ENCODE measurements at places on chromosomes 3 and 15.
A peak's percentile ranks its signal among the peaks of the same experiment; 100 is the strongest.

DNA sequence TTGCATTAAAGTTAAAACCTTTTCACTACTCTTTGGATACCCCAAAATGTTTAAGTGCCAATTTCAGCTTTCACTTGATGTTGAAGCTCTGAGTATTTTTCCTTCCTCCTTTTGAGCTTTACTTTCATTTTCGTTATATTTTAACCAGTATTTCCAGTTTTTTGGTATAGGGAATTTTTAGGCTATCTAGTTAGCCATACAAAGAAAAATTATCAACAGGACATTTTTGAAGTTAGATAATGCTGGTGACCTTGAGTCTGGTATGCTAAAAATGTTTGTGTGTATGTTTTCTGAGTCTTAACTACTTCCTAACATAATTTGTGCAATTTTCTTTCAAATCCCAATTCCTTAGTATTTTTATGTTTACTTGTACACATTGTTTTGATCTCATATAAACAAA, 284.8 kb downstream of the OTOL1 start:
- DNase-seq = no peak

GRCh38 chr3:152595975-152596821, 238.7 kb upstream of the P2RY1 start:
- DNase-seq = no peak

GRCh38 chr3:73353649-73354217, 271.0 kb downstream of the PDZRN3 start:
- DNase-seq = no peak

DNA sequence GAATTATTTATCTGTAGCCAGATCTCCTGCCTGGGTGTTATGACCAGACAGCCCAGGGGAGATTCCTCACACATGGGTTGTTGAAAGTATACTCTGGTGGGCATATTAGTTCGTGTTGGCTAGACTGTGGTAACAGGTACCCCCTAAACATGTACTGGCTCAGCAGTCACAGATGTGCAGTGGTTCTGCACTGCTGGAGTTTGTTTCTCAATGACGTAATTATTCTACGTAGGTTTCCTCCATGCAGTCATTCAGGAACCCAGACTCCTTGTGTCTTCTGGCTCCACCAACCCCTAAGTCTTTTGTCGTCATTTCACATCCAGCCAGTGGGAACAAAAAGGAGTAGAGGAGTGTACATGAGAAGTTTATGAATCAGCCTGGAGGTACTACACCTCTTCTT, 16.2 kb downstream of the LSM3 start:
- DNase-seq = no peak

DNA sequence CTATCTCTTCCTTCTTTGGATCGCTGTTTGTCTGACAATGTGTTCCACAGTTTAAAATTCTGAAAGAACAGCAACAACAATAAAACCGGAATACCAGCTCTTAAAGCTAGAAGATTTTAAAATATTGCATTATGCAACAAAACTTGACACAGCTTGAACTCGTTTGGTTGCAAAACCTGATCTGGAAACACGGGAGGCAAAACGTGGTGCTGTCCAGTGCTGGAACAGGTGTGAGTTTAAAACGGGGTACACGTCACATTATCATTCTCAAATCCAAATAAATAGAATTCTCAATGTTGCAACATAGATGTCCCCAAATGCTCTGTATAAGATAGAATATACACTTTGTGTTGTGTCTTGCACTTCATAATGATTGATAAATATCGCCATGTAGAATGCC, 110.9 kb upstream of the LYSMD4 start:
- no peak for DNase-seq

DNA sequence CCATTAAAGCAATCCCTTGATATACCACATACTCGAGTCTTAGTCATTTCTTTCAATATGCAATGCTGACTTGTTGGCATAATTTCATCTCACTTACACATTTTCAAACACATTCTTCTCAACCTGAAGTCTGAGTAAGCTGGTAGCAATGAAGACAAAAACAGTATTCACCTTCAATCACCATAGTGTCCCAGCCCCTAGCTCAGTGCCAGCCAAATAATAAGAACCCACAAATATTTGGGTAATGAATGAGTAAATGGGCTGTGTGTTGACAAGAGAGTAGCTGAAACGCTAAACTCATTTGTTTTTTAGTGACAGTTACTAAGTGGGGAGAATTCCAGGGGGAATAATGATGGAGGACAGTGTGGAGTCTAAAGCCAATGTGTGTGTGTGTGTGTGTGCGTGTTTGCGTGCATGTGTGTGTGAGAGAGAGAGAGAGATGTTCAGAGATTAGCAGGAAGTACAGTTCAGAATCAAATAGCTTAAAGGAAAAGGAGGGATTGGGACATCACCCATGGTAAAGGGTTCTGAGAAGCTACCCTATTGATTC, 165.7 kb downstream of the GAP43 start:
- no peak for DNase-seq

GRCh38 chr3:124995460-124995994, 60.3 kb downstream of the HEG1 start:
- peak; percentile 46 for DNase-seq

DNA sequence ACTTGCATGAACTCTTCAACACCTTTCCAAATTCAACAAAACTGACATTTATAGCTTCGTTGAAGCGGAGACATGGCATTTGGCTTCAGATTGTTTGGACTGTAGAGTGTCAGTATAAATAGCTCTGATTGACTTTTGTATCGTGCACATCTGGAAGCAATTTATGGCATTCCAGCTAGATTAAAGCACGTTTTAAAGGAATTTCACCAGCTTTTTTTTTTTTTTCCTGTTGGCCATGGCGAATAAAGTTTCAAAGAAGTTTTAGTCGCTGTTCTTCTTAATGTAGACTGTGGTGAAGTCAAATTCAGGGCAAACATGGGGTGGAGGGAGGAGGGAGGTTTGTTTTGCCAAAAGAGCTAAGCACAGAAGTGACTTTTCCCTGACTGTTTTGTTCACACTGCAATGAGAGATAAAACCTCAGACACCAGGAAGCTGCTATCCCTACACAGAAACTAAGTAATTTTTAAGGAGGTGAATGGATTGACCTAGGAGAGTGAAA, 391.0 kb upstream of the RARB start:
- no peak for DNase-seq

DNA sequence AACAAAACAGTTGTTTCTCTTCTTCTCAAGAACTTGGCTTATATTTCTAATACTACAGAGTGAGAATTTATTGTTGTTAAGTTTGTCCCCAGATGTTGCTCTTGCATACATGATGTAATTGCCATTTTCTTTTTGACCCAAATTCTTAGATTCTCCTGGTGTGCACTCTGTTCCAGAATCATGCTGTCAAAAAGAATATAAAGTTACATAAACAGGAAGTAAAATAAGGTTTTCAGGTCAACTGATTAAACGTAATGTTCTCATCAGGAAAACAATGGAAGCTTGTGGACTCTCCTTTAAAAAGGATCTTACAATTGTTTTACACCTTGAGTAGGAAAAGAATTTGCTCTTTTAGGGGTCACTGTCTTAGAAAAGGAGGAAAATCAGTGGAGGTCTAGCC, 121.8 kb downstream of the ADAM10 start:
- DNase-seq = no peak

GRCh38 chr3:153180860-153181372, 18.9 kb downstream of the RAP2B start:
- no peak for DNase-seq

DNA sequence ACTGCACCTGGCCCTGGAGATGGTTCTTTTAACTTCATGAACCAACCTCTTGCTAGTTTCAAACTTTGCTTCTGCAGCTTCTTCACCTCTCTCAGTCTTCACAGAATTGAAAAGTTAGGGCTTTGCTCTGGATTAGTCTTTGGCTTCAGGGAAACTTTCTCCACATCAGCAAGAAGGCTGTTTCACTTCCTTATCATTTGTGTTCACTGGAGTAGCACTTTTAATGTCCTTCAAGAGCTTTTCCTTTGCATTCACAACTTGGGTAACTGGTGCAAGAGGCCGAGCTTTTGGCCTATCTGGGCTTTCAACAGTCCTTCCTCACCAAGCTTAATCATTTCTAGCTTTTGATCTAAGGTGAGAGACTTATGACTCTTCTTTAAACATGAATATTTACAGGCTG, 15.7 kb upstream of the TM2D3 start:
- no peak for DNase-seq

- no peak for DNase-seq
Measured at GRCh38 chr15:78450285-78450858, 12.4 kb downstream of the IREB2 start.

DNA sequence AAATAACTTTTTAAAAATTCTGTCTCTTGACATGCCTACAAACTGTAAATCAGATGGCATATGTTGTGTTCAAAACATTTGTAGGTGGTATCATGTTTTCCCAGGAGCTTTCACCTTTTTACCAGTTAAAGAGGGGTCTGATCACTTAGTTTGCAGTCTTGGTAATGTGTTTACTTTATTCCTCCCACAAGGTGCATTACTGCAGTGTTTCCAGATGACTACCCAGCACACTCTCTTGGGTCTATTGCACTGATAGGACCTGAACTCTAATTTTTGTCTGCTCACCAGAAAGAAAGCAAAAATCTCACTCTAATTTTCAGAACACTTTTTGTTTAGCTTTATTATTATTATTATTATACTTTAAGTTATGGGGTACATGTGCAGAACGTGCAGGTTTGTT, 734.1 kb downstream of the GBE1 start:
- DNase-seq = no peak

DNA sequence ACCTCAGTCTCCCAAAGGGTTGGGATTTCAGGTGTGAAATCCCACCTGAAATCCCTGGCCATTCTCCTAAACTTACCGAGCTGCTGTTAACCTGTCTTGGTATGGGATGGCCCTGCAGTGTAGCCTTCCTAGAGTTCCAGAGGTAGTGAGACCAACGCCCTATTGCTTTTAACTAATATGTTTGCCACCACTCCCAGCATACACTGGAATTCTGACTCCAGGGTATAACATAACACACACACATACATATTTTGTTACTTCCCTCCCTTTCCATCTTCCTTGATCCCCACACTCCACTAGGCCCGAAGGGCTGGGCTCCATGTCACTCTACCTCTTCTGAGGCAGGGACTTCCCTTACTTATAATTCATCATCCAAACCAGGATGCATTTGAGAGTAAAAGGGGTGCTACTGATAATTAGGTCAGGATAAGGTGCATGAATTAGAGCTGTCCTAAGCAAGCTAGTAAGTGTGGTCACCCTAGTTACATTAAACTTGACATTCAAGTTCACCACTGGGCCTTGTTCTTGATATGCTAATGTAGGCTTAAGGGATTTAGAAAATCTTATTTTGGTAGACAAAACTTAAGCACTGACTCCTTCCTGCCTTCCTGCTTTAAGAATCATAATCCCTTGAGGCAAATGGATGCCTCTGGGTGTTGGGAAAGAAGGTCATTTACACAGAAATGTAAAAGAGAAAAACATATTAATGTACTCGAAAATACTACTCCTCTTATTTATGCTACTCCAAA, 317.6 kb downstream of the MAGI1 start:
- DNase-seq = no peak

- DNase-seq = no peak
Measured at GRCh38 chr3:196803891-196804468, 63.7 kb upstream of the SENP5 start.

GRCh38 chr3:44015170-44015569, 226.5 kb upstream of the TOPAZ1 start:
- no peak for DNase-seq

DNA sequence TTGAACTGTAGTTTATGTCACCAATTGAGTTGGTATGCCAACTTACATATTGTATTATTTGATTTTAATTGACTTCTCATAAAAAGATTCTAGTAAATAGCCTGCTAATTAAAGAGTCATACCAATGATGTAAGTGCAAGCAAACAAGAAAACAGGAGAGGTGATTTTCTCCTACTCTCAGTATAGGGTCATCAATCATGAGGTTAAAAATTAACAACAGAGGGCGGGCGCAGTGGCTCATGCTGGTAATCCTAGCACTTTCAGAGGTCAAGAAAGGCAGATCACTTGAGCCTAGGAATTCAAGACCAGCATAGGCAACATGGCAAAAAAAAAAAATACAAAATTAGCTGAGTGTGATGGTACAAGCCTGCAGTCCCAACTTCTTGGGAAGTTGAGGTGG, 108.7 kb downstream of the MYO9A start:
- DNase-seq = no peak

- no peak for DNase-seq
Measured at GRCh38 chr15:56916825-56917477, 1.5 kb upstream of the TCF12 start.

GRCh38 chr15:39680868-39681267, 100.0 kb downstream of the THBS1 start:
- no peak for DNase-seq

GRCh38 chr3:62003835-62004234, 369.5 kb downstream of the FEZF2 start:
- no peak for DNase-seq

GRCh38 chr3:134419214-134419959, 45.1 kb upstream of the AMOTL2 start:
- no peak for DNase-seq

DNA sequence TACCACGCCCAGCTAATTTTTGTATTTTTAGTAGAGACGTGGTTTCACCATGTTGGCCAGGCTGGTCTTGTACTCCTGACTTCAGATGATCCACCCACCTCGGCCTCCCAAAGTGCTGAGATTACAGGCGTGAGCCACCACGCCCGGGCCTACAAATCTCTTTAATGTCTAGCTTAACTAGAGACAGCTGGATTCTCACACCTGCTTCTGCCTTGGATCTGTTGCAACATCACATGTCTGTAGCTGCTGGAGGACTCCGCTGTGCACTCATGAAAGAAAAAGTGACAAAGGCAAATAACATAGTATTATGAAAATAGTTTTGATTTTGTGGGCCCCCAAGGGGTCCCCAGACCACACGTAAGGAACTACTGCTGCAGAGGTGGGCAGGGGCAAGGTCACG, 85.9 kb downstream of the NCEH1 start:
- no peak for DNase-seq

DNA sequence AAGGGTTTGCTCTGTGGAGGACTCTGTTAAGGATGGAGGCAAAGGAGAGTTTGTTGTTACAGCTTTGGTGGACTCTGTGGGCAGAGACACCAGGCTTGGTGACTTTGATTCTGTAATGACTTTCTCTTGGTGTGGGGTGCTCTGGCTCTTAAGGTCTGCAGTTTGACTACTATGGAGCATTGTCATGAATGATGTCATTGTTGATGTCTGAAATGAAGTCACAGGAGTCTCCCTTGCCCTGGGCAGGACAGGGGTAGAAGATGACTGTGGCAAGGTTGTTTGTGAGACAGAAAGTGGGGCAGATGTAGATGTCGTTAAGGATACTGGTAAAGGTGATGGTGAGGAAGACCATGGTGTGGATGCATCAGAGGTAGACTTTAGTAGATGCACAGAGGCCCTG, 42.7 kb downstream of the HEG1 start:
- no peak for DNase-seq

DNA sequence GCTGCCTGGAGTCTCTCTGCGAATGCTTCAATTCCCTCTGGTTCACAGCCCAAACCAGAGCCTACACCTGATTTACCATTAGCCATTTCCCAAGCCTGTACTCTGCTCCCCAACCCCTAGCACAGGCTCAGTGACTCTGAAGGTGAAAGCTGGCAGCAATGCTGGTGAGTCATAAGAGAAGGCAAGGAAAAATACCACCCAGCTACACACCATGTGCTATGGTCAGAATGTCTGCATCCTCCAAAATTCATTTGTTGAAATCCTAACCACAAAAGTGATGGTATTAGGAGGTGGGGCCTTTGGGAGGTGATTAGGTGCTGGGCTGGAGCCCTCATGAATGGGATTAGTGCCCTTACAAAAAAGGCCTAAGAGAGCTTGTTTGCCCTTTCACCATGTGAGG, 117.1 kb upstream of the TJP1 start:
- DNase-seq = no peak

Data from HEK293T (cell line).